Suppressor macrophage treated with lipopolysaccharide for 1 hour (primary cell): ENCODE measurements at places on chromosomes 2 and 18.

GRCh38 chr18:48798334-48799245 lies 152.2 kb downstream of the SMAD7 start:
- DNase-seq = no peak

- peak; percentile 72 for DNase-seq
Measured at GRCh38 chr2:43454791-43455190, 141.0 kb downstream of the THADA start.

GRCh38 chr2:12347066-12347493 lies 369.7 kb upstream of the TRIB2 start:
- DNase-seq = no peak

DNA sequence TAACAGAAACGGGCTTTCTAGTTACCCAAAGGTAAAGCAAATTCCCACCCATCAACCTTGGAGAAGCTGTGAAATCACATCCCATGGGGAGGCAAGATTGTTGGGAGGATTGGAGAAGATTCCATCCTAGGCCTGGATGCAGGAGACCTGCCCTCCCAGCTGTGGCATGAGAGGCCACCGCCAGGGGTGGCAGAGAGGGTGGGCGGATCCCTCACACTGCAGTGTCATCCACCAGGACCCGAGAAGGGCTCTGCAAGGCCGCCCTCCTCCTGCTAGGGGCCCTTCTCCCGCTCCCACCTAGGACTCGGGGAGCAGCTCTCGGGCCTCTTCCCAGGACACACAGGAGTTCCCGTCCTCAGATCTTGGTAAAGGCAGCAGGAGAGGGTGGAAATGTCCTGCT lies 15.5 kb upstream of the ATG16L1 start:
- no peak for DNase-seq

DNA sequence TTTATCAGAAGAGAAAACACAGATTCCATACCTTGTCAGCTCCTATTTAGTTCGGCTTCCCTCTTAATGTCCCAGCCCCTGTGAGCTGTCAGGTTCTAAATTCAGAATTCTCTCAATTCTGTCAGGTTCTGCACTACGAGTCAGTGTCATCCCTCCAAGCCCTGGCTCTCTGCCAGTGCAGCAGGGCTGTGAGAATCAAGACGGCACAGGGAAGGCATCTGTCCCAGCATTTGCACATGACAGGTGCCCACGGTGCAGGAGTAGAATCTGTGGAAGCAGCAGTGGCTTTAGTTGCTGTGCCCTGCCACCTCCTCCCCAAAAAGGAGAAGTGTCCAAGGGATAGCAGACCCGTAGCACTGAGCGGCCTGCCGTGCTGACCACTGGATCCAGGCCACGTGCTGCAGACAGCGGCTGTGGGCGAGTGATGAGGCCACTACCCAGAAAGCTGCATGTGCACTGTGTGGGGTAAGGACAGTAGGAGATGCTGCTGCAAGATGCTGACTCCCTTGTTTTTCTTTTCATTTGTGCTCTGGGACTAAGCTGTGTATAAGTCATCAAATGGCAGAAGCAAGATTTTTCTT lies 12.8 kb downstream of the RBFA start:
- DNase-seq = no peak
